ENCODE measurements at places on chromosomes 2 and 18.

- no peak for DNase-seq
These were observed 24.0 kb downstream of the SERPINB7 start for GRCh38 chr18:63799189-63799588.

DNA sequence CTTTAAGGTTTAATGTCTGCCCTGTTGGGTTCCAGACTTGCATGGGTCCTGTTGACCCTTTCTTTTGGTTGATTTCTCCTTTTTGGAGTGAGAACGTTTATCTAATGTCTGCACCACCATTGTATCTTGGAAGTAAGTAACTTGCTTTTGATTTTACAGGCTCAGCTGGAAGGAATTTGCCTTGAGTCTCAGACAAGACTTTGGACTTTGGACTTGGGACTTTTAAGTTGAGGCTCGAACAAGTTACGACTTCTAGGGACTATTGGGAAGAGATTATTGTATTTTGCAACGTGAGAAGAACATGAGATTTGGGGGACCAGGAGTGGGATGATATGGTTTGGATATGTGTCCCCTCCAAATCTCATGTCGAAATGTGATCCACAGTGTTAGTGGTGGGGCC lies 267.7 kb downstream of the GLI2 start:
- no peak for DNase-seq

GRCh38 chr2:47043142-47043890 lies 111.8 kb downstream of the STPG4 start:
- DNase-seq, result no peak

DNA sequence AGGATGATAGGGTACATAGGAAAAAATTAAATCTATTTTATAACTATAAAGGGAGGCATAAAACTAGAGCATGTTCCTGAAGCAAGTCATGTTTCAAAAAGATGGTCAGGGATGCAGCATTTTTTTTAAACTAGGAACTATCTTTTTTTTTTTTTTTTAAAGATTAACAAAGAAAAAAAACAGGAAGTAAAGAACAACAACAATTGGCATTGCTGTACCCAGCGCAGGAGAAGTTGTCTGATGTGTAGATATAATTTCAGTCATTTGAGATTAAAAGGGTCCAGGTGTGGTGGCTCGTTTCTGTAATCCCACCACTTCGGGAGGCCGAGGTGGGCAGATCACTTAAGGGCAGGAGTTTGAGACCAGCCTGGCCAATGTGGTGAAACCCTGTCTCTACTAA lies 41.5 kb downstream of the PMAIP1 start:
- DNase-seq, result no peak

GRCh38 chr2:190170673-190171072 lies 108.1 kb upstream of the MSTN start:
- no peak for DNase-seq

DNA sequence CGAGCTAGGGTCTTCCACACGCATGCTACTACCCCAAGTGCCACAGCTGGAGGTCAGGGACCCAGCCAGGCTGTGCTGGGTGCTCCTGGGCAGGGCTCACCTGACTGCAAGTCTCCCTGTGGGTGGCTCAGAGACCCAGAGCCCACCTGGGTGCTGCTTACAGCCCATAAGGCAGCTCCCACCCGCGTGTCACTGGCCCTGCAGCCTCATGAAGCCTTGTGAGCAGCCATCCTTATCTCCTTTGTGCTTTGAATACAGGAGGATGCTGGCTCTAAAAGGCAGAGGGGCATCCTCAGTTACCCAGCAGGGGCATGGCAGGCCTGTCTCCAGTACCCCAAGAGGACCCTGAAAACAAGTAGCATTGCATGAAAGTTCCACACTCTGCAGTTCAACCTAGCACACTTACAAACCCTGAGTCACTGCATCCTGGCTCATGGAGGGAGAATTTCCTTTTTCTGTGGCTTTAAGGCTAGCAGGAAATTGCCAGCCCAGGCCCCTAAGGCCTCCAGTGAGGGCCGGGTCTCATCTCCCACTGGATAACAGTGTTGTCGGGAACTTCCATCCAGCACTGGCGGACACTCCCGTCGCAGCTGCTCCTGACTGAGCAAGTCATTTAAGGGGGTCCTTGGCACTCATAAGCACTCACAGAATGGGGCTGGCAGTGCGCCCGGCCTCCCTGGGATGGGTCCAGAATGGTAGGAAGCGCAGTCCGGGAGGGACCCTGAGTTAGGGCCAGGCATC lies 137.1 kb downstream of the RPIA start:
- no peak for DNase-seq

- DNase-seq, result no peak
These were observed 641.5 kb upstream of the SETBP1 start for GRCh38 chr18:44039216-44039615.

GRCh38 chr2:191051825-191052778 lies 38.1 kb upstream of the STAT1 start:
- no peak for DNase-seq

GRCh38 chr2:68060652-68061051 lies 2.2 kb downstream of the C1D start:
- no peak for DNase-seq

GRCh38 chr18:36514778-36515177 lies 217.3 kb downstream of the FHOD3 start:
- no peak for DNase-seq

- DNase-seq, result no peak
These were observed 8.9 kb upstream of the POU3F3 start for GRCh38 chr2:104844807-104845551.

DNA sequence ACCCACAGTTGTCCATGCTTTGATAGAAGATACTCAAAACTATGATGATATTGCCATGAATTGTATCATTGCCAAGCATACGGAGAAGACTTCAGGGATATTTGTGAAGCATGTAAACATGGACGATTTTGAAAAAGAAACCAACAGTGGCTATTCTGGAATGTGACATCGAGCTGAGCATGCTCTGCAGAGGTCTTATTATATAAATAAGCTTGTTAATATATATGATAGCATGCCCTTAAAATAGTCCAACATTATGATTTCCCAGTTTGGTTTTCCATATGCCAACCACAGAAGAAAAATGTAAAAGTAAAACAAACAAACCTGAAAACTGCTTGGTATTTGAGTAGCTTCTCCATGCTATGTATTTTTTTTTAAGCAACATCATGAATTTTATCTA lies 159.1 kb downstream of the LNPK start:
- no peak for DNase-seq

DNA sequence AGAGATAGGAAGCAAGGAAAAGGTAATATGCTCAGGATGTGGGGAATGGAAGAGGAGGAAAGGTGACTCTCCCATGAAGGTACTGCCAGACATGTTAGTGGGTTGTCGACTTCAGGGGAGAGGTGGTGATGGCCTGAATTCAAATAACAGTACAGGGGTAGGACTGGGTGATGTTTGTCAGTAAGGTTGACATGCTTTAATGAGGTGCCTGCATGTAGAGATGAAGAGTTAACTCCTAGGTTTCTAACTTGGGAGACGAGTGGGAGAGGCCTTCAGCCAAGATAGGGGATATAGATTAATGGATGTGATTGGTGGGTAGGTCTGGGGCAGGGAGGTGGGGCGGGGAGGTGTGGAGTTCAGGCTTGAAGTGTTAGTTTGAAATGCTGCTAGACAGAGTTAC lies 2.6 kb downstream of the NAPG start:
- no peak for DNase-seq

DNA sequence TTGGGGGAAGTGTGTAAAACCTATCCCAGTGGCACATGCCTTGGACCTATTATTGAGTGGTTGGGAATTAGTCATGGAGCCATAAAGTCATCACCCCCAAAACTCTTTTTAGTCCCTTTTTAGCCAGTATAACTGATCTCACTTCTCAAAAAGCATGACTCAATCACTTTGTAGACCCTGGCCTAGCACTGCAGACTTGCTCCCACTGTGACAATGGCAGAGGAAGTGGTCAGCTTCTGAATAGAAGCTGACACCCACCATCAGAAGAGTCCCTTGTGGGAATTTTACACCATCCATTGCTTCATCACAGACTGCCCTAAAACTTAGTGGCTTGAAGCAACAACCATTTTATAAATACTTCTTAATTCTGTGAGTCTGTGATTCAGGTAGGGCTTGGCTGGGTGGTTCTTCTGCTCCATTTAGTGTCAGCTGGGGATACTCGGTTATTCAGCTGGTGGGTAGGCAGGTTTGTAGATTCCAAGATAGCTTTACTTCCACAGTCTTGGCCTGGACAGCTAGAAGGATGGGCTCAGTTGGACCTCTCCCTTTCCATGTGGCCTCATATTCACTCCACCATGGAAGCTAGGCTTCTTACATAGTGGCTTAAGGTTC lies 10.8 kb upstream of the ITGA6 start:
- no peak for DNase-seq

- no peak for DNase-seq
These were observed 126.3 kb upstream of the TPO start for GRCh38 chr2:1286929-1287328.

GRCh38 chr2:48870503-48870902 lies 115.0 kb upstream of the LHCGR start:
- no peak for DNase-seq

DNA sequence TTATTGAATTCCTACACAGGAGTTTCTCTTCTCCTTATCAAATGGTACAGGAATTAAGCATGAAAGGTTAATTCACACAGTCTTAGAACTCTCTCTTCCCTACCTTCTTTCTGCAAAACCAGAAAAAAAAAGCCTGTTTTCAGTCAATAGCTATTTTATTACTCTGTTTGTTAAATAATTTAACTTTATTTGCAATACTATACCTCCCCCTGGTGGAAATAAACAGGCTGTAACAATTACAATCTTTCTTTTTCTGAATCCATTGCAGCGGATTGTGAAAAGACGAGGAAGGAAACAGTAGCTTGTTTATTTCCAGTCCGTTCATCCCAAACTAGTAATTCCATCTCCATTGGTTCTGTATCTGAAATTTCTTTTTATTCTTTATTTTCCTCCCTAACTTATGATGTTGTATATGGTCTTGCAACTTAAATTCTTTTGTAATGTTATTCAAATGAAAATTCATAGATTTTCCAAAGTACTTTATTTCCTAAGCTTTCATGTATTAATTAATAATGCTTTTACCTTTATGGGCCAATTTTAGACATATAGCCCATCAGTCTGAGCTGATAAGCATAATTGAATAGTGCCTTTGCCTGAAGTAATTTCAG lies 165.2 kb downstream of the SH3BP4 start:
- no peak for DNase-seq

GRCh38 chr2:163123526-163123925 lies 285.0 kb upstream of the KCNH7 start:
- DNase-seq, result no peak

GRCh38 chr18:62531078-62531477 lies 8.3 kb downstream of the ZCCHC2 start:
- DNase-seq, result no peak

GRCh38 chr2:85659324-85659981 lies 8.5 kb downstream of the SFTPB start:
- DNase-seq, result no peak

DNA sequence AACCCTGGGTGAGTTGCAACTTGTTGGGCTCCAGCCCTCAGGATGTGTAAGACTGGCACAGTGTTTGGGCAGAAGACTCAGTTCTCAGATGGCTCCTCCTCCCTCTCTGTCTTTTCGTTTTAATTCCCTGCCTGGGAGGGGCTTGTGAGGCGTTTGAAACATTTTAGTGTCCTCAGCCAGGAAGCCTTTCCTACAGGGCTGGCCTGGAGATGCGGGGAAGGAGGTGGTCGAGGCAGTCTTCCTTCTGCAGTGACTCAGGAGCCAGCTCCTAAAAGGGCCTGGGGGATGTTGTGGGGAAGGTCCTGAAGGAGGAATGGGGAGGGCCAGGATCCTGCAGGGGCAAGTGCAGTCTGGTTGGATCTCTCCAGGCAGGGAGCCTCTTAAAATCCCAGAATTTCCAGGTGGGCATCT lies 22.1 kb upstream of the IGFBP5 start:
- DNase-seq, result no peak

DNA sequence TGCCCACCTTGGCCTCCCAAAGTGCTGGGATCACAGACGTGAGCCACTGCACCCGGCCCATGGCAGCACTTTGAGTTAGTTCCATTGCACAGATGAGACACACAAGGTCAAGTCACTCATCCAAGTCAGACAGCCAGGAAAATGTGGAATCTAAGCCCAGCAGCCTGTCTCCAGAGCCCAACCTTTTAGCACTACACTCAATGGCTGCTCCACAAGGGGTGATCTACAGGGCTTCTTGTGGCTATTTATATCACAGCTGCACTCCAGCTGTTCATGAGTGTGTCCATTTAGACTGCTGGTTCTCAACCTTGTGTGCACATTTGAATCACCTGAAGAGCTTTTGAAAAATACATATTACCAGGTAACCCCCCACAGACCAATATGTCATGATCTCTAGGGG lies 72.9 kb upstream of the RPL31 start:
- no peak for DNase-seq

- no peak for DNase-seq
These were observed 7.2 kb downstream of the ARHGAP25 start for GRCh38 chr2:68741805-68742306.

GRCh38 chr18:61869636-61870035 lies 23.2 kb downstream of the RNF152 start:
- DNase-seq, result no peak

DNA sequence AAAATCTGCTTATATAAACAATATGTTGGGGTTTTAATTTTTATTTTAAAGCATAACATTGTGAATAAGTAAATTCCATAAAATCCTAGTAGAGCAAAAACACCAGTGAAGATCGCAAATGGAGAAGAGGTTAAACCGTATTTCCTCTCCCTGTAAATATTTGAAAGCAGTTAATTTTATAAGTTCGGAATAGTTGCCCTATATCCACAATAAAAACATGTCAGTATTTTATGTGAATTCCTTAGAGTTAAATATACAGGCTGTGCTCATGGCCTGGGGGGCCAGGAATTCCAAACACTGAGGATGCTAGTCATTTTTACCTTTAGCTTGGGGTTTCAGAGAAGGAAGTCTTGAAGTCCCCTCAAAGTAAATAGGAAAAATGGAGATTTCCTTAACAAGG lies 135.0 kb downstream of the FIGN start:
- DNase-seq, result no peak

DNA sequence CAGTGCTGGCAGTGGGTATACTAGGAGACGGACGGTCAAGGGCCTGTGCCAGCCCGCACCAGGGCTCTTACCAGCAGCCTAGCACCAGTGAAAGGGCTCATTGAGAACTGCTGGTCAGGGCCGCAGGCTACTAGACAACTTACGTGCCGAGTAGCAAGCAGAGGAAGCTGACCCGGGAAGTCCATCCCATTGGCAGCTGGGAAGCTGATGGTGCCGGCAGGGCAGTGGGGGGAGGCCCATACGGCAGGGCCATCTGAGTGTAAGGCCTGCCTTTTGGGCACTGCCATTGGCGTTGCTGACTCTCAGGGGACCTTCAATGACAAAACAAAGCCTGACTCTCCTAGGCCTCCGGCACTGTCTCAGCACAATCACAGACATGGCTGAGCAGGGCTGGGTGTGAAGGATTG lies 20.6 kb downstream of the EFR3B start:
- DNase-seq, result no peak

GRCh38 chr2:144606466-144607095 lies 86.7 kb upstream of the ZEB2 start:
- DNase-seq, result no peak

DNA sequence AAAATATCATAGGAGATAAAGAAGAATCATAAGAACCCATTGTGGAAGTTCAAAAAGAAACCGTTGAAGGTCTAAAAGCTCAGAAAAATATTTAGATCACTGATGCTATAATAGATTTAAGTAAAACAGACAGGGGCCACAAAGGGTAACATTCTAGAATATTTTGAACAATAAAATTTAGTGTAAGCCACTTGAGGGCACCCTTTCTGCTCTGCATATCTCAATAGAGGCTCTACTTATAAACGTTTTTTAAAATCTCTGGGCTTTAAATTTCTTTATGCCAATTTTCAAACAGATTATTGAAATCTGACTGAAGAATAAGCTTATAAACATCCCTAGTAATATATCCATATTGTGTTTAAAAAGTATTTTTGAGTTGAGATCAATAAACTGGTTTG lies 57.6 kb upstream of the IL1RL1 start:
- DNase-seq, result no peak
